ENCODE measurements at places on chromosomes 5 and 9. TPM values are rescaled to one million over a fixed set of nuclear protein-coding genes. Genes with fewer than 3 reads are reported as not detected.

- H3K27me3 ChIP-seq = no peaks in the 10 kb centered on the region
- H3K36me3 ChIP-seq = peaks cover 51% of the 10 kb centered on the region
- peak; percentile 26 for DNase-seq
- H3K4me3 ChIP-seq = peak overlapping the region; percentile 22
- peaks cover 71% of the 10 kb centered on the region for H3K4me1 ChIP-seq
- H3K27ac ChIP-seq = peak overlapping the region; percentile 97
Observed at GRCh38 chr5:10633271-10634049, 69.6 kb downstream of the ANKRD33B start.

DNA sequence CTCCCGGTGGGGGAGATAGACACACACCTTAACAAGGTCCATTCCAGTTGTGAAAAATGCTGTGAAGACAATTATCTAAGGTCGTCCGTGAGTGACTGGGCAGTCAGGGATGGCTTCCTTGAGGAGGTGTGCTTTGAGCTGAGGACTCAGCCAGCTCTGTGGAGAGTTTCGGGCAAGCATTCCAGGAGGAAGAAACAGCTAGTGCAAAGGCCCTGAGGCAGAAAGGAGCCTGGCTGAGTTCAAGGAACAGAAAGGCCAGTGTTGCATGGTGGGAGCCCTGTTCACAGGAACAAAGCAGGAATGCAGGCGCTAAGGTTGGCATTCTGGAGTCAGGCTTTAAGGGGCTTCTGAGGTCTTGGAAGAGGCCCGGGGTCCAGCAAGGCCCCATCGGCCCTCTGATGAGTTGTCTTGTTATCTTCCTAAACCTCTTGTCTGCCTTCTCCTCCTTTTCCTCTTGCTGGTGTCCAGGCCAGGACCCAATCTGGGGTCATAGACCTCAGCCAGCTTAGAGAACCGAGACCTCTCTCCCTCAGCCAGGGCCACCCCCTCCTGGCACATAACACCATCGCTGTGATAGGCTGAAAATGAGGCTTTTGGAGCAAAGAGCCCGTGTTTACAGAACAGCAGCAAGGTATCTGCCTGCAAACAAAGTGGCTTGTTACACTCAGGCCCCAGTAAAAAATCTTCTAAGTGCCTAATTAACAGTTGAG is 270.2 kb upstream of the MVB12B start:
- no peak for DNase-seq
- no peak overlapping the region for H3K27ac ChIP-seq
- no peaks in the 10 kb centered on the region for H3K4me1 ChIP-seq
- H3K27me3 ChIP-seq = no peaks in the 10 kb centered on the region

DNA sequence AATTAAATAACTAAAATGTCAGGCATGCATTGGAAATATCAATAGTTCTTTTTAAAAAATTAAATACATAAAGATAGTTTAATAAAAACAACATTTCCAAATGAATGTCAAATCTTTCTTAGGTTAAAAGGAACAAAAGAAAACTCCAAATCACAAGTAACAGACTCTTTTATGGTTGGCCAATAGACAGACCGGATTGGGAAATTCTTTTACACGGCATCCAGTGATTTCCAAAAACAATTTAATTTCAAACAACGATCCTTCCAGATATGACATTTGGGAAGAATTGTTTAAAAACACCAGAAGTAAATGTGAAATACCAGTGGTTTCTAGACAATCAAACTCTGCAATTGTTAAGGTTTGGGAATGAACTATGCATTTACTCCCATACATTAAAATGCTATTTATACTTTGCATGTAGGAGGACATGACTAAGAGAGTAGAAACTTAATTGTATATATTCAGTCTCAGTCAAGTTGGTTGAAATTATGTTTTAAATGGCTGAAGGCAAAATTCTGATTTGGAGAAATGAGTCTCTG is 32.8 kb downstream of the ZNF474 start:
- no peak overlapping the region for H3K27ac ChIP-seq
- H3K36me3 ChIP-seq = no peaks in the 10 kb centered on the region
- H3K4me1 ChIP-seq = no peaks in the 10 kb centered on the region
- no peak overlapping the region for H3K4me3 ChIP-seq
- H3K27me3 ChIP-seq = peaks cover 2% of the 10 kb centered on the region

DNA sequence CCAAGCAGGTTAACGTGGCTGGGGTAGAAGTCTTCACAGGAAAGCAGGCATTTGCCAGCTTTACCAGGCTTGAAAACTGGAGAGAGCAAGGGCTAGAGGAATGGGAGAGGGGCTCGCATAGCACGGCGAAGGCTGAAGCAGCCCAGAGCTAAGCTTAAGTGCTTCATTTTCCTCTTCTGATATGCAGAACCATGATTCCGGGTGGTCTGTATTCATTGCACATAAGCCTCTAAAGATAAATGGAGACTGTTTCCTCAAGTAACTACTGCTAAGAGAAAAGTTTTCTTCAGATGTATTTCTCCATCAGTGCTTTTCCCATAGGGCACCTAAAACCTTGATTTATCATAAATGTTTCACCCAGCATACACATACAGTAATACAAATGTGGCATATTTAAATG is 414.1 kb downstream of the MLLT3 start:
- no peaks in the 10 kb centered on the region for H3K27me3 ChIP-seq
- H3K27ac ChIP-seq = peak overlapping the region; percentile 78
- no peak overlapping the region for H3K4me3 ChIP-seq
- no peak for DNase-seq
- H3K36me3 ChIP-seq = no peaks in the 10 kb centered on the region
- H3K4me1 ChIP-seq = peaks cover 31% of the 10 kb centered on the region

ISL1 gene
- total RNA-seq = not detected

PCA3 gene
- total RNA-seq = not detected
